ENCODE measurements at places on chromosomes 11 and 22. TPM values are rescaled to one million over a fixed set of nuclear protein-coding genes. Genes with fewer than 3 reads are reported as not detected.

The AIFM3 gene
- total RNA-seq: 15.3 TPM

The TEX12 gene
- total RNA-seq: not detected

The TANGO2 gene
- total RNA-seq: 12.9 TPM

DNA sequence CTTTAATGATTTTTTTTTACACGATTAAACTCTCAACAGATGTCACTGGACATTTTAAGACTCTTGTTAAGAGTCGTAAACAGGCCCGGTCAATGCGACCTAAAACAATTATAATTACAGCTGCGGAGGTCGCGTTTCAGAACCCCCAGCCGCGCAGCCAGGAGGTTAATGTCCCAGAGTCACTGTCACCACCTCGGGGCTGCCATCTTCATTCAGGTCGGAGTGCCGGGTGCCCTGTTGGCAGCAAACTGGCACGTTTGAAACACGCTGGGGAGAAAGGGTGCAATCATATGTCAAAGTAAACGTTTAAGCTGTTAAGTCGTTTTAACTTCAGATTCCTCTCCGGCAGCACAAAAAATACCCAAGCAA, 711 bp upstream of the PHF21B start:
- H3K27me3 ChIP-seq: peaks cover 44% of the 10 kb centered on the region
- no peaks in the 10 kb centered on the region for H3K4me1 ChIP-seq
- no peak overlapping the region for H3K27ac ChIP-seq

DNA sequence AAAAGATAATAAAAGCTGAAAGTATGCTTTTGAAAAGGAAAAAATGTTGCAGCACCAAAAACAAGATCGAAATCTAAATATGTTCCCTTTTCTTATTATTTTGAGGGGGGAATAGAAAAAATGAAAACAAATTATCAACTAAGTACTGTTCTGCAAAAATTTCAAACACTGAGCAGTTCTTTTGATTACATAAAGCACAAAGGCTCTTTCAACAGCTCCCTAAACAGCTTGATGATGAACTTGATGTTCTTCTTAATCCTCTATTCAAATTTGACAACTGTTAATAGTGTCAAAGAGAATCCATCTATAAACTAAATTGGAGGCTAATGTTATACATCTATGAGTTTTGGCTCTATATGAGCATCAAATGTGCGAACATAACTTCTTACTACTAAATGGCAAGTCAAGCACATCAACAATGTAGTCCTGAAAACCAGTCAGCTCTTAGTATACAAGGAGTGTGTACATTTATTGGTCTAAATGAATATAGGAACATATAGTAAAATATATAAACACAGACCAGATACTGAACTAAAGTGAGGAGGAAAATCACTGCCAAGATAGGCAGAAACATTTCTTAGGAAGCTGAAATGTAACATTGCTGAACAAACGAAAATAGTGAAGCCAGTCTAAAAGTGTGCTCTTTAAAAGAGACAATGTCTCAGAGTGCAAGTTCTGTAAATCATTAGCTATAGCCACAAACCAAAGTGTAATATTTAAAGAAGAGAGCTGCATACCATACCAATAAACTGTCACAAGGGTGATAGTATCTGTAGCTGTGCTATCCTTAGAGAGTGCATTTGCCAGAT, 94.3 kb downstream of the SOX6 start:
- peaks cover 32% of the 10 kb centered on the region for H3K4me1 ChIP-seq
- DNase-seq: peak; percentile 64
- no peaks in the 10 kb centered on the region for H3K36me3 ChIP-seq
- no peaks in the 10 kb centered on the region for H3K27me3 ChIP-seq

- no peaks in the 10 kb centered on the region for H3K4me1 ChIP-seq
- H3K27me3 ChIP-seq: peaks cover 14% of the 10 kb centered on the region
- no peaks in the 10 kb centered on the region for H3K36me3 ChIP-seq
- H3K4me3 ChIP-seq: no peak overlapping the region
Observed at GRCh38 chr22:42021571-42021970, 23.0 kb downstream of the WBP2NL start.

- H3K36me3 ChIP-seq: no peaks in the 10 kb centered on the region
- no peaks in the 10 kb centered on the region for H3K27me3 ChIP-seq
- no peak overlapping the region for H3K27ac ChIP-seq
- H3K4me3 ChIP-seq: peak overlapping the region; percentile 8
- DNase-seq: peak; percentile 28
- H3K4me1 ChIP-seq: peaks cover 23% of the 10 kb centered on the region
Observed at GRCh38 chr22:43474161-43475101, 62.6 kb downstream of the MPPED1 start.

DNA sequence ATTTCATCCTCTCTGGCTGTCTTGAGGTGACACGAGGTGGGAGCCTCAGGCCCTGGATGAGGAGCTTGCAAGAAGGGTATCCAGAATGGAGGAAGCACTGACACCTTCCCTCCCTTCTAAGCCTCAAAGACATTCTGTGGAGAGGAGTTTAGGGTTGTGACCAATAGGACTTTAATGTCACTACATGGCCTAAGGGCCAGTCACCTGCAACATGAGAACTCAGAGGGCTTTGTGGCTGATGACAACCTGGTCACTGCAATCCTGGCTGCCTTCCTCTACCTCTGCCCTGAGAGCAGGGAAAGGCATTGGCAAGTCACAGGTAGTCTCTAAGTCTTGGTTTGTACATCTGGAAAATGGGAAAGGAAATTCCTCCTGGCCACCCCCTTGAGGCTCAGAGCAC, 33.7 kb downstream of the PISD start:
- H3K36me3 ChIP-seq: peaks cover 20% of the 10 kb centered on the region
- H3K4me1 ChIP-seq: peaks cover 53% of the 10 kb centered on the region
- DNase-seq: no peak
- H3K27me3 ChIP-seq: no peaks in the 10 kb centered on the region
- H3K27ac ChIP-seq: no peak overlapping the region

The TNKS1BP1 gene
- total RNA-seq: 13.7 TPM

- H3K4me1 ChIP-seq: no peaks in the 10 kb centered on the region
- no peaks in the 10 kb centered on the region for H3K27me3 ChIP-seq
- no peaks in the 10 kb centered on the region for H3K36me3 ChIP-seq
- no peak overlapping the region for H3K4me3 ChIP-seq
Observed at GRCh38 chr11:105861225-105861624, 160.8 kb downstream of the MSANTD4 start.

GRCh38 chr11:112281726-112282125, 21.1 kb upstream of the PLET1 start:
- no peak for DNase-seq
- H3K4me3 ChIP-seq: no peak overlapping the region
- no peaks in the 10 kb centered on the region for H3K36me3 ChIP-seq
- H3K4me1 ChIP-seq: peaks cover 23% of the 10 kb centered on the region

DNA sequence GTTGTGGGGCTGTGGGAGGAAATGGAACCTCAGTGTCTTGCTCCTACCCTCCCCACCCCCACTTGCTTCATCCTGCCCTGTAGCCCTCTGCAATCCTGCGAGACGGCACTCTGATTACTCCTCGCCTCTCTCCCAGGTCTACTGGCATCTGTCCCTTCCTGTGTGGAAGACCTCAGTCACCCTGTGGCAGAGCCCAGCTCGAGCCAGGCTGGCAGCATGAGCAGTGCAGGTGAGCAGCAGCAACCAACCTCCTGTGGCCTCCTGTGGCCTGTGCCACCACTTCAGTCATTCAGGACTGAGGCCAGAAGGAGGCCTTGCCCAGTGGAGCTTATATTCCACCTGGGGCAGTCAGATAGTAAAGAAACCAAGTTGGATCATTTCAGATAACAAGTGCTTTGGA, 14.7 kb upstream of the MAPK8IP1 start:
- DNase-seq: no peak
- peaks cover 72% of the 10 kb centered on the region for H3K36me3 ChIP-seq
- no peak overlapping the region for H3K4me3 ChIP-seq
- H3K4me1 ChIP-seq: no peaks in the 10 kb centered on the region

The OR6T1 gene
- total RNA-seq: not detected

GRCh38 chr11:44658506-44658850, 68.3 kb upstream of the TSPAN18 start:
- no peak overlapping the region for H3K27ac ChIP-seq
- no peaks in the 10 kb centered on the region for H3K4me1 ChIP-seq
- no peak overlapping the region for H3K4me3 ChIP-seq
- no peak for DNase-seq

All from HepG2 (cell line).